T-helper 1 cell (primary cell): ENCODE measurements at places on chromosomes 11 and 22.

- no peak for DNase-seq
These were observed 67.5 kb downstream of the FLI1 start for GRCh38 chr11:128761339-128761738.

DNA sequence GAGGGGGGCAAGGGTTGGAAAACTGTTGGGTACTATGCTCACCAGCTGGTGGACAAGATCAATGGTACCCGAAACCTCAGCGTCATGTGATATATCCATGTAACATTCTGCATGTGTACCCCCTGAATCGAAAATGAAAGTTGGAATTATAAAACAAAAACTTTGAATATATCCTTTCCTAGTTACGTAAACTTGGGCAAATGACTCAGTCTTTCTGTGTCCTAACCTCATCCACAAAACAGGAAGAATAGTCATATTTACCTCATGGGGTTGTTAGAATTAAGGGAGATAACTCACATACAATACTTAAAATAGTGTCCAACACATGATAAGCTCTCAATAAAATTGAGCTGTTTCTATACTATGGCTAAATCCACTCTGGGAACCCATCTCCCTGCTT is 620.1 kb upstream of the KIRREL3 start:
- no peak for DNase-seq

DNA sequence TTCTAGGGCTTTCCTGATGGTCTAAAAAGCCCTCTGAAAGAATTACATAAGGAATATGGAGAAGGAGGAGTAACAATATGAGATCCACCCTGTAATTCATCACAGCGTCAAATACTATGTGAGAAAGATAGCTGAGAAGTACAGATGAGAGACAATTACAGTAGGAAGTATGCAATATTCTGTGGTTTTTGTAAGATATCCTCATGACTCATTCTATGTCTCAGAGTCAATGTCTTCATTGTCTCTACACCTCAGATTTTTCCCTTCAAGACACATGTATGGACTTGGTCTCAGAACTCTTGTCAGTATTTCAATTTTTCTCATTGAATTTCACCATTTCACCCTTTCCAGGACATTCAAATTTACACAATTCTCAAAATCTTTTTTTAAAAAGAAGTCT is 343.3 kb upstream of the CTSC start:
- DNase-seq: no peak

- no peak for DNase-seq
These were observed 192.7 kb downstream of the NAV2 start for GRCh38 chr11:19905280-19905853.

DNA sequence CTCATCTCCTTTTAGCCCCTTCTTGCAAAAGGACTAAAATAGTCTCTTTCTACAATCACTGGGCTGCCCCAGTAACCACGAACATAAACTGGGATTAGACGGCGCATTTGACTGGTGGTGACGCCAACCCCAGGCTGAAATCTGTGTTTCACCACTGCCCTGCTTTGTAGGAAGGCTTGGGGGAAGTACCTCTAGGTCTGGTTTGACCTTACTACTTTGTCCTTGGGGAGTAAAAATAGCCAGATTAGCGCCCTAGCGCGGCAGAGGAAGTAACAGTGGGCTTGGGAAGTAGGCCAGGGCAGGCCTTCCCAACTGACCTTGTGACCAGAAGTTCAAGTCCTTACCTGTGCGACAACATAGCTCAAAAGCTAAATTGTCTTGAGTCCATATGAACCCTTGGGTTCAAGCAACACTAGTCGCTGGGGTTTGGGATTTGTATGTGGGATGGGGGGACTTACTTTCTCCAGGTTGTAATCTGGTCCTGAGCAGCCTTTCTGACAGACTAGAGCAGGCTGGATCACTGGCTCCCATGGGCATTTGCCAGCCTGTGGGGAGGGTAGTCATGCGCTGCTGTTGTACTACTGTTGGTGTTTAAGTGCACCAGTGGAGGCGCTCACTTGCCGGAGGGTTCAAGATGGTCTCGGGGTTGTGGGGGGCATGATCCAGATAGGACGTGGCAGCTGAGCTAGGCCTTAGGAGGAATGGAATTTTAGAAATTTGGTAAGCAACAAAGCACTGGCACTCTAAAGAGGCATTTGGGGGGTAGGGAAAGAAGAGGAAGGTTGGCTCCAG is 953 bp upstream of the PACS1 start:
- DNase-seq: no peak

DNA sequence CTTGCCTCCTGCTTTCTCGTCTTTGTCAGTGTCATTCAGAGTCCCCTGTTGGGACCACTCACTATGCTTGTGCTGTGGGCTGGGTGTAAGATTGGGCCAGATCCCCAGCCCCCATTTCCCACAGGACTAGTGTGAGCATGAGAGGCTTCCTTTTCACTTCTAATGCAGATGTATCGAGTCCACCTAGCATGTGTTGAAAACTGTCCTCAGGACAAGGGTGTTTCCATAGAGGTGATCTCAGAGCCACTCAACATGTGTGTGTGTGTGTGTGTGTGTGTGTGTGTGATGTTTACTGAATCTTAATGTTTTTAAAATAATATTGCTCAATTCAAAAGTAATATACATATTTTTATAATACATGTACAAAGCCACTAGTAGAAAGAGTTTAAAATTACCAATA is 11.4 kb upstream of the CD44 start:
- no peak for DNase-seq

- DNase-seq: no peak
These were observed 349.4 kb upstream of the NCAM1 start for GRCh38 chr11:112611771-112612170.

DNA sequence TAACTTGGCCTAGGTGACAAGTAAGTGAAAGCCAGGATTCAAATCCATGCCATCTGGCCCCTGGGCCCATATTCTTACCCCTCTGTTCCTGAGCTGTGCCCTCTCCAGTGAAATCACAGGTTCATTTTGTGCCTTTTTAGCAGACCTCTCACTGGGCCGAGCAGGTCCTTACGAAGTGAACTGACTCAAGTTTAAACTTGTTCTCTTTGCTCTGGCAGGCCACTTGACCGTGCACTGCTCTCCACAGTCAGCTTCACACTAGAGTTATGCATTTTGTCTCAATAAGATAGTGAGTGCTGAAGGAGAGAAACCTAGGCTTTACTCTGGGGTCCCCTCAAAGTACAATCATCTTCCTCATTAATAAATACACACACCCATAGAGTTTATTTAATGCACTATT is 40.7 kb downstream of the ARFGAP3 start:
- no peak for DNase-seq

DNA sequence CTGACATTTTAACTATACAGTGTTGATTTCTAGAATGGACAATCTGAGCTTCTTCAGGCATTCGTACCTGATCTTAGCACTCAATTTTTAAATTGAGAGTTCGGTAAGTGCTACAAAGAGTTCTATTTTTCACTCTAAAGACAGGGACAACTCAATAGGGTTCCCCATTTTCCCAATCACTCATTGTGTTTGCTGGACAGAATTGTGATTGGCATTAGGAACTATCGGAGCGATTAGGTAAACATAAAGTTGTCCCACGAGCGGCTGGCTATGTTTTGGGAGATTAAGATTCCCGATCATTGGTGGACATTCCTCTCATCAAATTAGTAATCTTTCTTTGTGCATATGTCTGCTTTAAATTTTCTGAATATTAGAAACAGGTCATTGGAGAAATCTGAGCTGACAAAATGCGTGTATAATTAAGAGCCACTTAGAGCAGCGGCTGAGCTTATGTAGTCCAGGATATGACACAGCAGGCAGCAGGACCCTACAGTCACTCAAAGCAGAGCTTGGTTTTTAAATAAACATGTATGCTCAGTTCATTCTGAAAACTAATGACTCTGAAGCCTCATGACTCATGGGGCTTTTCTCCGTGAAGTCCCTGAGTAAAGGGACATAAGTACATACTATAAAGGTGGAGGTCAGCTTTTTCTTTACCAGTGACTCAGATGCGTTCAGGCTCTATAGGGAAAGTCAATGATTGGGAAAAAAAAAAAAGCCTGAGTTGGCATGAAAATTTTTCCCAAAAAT is 109.4 kb downstream of the GRIA4 start:
- DNase-seq: no peak

- no peak for DNase-seq
These were observed 29.9 kb upstream of the MOB2 start for GRCh38 chr11:1516273-1517067.

DNA sequence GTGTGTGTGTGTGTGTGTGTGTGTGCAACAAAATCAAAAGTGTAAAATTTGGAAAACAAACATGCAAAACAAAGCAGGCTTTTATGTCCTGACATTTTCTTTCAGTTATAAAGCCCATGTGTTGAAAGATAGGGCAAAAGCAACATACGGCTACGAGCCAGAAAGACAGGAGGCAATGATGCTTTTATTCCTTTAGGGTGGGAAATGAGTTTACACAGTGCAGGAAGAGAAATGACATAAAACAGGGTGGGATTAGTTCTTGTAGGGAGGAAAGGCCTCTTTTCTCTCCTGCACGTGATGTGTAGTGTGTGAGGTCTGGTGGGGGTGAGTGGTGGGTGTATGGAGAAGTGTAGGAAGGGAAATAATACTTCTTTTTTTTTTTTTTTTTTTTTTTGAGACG is 29.4 kb downstream of the IL18 start:
- DNase-seq: no peak

- DNase-seq: no peak
These were observed 147.7 kb upstream of the LARGE1 start for GRCh38 chr22:34068001-34068400.

DNA sequence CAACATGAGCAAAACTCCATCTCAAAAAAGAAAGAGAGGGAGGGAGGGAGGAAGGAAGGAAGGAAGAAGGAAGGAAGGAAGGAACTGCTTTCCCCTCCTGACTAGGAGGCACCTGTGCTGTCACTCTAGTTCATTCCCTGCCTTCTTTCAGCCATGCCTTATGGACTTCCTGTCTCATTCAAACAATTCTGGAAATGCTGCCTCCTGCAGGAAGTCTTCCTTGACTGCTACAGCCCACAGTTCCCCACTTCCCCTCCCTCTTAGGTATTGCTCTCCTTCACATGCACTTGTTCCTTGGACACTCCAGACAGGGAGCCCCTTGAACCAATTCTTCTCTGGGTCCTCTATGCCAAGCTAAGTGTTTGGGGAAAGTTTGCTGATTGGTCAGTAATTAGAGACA is 31.6 kb upstream of the WNT11 start:
- DNase-seq: no peak

DNA sequence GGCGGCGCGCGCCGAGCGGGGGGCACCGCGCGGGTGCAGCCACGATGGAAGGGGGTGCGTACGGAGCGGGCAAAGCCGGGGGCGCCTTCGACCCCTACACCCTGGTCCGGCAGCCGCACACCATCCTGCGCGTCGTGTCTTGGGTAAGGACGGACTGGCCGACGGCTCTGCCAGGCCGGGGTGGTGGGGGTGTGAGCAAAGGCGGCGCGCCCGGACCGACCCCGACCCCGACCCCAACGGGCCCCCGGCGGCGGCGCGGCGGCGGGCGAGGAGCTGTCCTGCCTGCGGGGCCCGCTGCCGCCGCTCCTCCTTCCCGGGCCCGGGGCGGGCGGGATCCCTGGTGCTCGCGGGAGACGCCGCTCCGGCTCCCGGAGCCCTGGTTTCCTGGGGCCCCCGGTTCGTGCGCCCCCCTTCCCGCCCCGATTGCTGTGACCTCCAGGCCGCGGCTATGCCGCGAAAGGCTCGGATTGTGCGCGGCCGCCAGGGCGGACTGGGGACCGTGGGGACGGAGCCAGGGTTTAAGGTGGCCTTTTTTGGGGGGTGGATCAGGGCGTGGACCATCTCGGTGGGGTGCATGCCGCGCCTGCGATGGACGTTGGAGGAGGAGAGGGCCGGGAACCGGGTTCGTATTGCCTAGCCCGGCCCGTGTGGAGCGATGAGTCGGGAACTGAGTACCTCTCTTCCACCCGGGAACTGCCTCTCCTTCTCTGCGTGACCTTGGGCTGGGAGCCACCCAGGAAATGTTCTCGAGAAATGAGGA is at the start of gene SYNGR1:
TSS of gene SYNGR1 (plus strand) at position 25 of the 760 bp plus-strand sequence. CDS start at position 45, 20 bp downstream.
- DNase-seq: no peak

DNA sequence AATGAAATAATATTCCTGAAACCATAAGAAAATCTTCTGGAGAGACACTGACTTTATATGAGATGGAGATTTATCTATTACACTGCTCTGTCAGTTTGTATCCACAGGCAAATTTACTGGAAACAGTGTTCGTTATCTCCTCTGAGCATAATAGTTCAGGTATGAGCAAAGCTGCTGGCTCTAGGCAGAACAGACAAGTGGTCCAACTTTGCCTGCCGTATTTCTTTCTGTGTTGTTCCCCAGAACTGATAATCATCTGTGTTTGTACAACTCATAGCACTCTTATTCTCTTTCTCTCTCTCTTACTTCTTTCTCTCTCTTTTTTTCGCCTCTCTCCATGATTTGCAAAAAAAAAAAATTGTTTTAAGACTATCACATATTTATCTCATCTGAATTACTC is 623.8 kb upstream of the CHORDC1 start:
- DNase-seq: no peak

DNA sequence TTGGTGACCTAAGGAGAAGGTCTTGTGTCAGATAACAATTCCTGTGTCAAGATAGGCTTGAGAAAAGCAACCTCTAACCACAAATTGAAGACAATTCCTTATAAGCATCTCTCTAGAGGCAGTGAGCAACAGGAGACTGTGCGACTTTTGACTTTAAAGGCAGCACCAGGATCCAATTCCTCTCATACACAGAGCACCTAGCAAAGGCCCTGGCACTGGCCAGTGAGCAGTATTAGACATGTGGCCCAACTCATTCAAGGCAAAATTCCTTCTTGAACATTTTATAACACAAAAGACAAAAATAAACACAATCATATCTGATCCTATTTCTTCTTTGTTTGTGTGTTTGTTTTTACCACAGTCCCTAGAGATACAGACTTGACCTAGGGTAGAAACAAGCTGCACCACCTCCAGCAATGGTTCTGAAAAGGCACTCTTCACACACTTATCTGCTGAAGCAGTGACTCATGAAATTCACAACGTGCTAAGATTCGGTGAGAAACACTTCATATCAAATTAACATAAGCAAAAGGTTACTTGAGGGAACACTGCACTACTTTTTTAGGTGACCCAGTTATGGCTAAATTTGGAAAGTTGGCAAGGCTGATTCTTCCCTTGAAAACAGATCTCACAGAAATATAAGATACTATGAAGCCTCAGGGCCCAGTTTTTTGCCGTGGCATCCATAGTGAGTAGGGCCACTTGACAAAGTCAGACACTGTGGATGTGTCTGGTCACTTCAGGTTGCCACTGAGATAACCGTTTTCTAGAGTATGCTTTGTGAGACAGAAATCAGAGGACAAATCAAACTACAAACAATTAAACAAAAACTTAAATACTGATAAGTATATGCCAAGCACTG is 1018.9 kb downstream of the DLG2 start:
- no peak for DNase-seq

DNA sequence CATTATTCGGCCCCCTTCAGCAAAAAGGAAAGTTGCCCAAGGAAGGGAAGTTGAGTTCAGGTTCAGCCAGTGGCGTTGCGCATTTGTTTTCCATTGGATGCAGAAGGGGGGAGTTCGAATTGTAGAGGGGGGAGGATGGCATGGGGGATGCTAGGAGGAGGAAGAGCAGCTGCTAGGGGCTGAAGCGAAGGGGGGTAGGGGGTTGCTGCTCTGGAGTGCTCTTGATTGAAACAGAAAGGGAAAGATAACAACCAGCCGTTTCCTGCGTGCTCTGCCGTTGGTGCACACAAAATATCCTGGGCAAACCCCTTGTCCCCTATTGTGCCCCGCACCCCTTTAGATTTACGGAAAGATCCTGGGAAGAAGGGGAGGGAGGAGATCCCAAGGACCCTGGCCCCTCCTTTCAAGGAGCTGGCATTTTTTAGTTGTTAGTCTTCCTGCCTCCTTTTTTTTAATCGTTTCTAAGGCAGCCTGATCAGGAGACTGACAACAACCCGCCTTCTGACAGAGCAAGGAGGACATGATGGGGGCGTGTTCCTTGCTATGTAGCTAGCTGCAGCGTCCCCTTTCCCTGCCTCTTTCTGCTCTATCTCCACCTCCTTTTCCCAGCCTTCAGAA is 2.1 kb downstream of the KMT2A start:
- DNase-seq: peak; percentile 45
